Stimulated activated CD8-positive, alpha-beta memory T cell treated with anti-CD3 and anti-CD28 coated beads, Interleukin-4, amount 100 ng/mL, for 4 hours (primary cell): ENCODE measurements at places on chromosomes 7 and 10.

- no peak for DNase-seq
Measured at GRCh38 chr7:158616050-158616449, 28.4 kb upstream of the PTPRN2 start.

- DNase-seq: no peak
Measured at GRCh38 chr10:127186813-127187212, 9.6 kb downstream of the INSYN2A start.

DNA sequence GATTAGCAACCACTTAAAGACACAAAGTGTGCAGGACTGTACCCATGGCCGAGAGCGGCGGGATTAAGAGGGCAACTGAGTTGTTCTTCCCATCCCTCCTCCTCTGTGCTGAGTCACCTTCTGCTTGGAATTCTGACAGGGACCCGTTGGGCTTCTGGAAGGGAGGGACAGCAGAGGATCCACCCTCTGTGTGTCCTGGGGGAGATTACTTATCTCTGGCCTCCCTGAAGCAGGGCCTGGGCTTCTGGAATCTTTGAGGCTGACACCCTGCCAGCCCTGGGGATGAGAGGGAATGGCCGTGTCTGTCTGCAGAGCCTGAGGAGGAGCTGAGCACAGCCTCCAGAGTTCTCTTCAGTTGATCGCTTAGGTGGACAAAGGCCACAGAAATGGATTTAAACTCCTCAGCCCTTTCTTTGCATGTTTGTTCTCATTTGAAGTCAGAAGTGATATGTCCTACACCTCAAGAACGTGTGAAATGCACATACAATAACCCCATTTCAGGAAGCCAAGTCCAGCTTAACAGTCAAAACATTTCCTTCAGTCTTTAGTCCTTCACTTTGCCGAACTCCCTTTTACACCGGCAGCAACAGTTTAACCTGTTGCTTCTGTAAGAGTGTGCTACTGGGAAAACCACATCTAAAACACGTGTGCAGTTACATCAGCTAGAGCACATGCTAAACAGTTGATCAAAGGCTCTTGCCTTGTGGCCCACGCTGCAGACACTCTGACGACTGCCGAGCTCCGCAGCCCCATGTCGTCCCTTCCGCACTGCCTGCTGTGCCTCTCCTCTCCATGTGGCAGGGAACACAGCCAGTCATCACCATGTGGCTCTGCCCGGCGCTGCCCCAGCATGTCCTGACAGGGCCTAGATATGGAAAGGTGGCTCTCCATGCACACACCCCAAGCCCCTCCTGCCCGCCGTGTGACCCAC, 55.7 kb downstream of the IKZF1 start:
- peak; percentile 77 for DNase-seq

- DNase-seq: no peak
Measured at GRCh38 chr7:131816391-131817007, 260.1 kb upstream of the PODXL start.

- no peak for DNase-seq
Measured at GRCh38 chr7:138097064-138097741, 20.9 kb downstream of the AKR1D1 start.

DNA sequence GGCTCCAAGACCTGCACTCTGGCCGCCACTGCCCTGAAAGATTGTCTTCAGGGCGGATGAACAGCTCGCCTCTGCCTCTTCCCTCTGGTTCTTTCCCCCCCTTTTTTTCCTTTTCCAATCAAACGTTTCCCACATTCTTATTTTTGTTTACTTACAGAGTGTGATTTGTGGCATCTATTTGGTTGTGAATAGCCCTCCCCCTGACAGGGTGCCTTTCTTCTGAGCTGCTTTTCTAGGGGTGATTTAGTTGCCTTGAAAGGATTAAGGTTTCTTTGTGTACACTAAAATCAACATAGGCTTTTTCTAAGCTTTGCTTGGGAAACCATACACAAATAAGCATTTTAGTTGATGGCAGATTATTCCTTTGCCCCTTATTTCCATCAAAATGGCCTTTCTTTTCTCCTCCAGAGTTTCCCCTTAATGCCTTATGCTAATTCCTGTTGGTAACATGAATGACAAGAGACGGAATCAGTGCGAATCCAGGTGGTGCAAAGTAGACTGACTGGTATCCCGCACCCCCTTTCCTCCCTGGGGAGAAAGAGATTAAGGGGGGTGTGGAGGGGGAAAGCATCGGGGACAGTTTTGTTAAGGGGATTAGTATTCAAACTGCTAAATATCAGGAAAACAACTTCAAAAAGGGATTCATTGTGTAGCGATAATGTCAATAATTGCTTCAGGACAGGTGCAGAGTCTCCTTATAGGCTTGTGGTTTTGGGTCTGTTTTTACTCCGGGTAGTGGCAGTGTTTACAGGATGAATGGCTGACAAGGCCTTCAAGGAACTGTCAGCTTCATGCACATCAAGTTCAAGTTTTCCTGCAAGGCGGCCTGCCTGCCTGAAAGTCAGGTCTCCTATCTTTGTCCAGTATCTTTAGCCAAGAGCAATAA, 431.6 kb upstream of the GALNT17 start:
- DNase-seq: no peak

DNA sequence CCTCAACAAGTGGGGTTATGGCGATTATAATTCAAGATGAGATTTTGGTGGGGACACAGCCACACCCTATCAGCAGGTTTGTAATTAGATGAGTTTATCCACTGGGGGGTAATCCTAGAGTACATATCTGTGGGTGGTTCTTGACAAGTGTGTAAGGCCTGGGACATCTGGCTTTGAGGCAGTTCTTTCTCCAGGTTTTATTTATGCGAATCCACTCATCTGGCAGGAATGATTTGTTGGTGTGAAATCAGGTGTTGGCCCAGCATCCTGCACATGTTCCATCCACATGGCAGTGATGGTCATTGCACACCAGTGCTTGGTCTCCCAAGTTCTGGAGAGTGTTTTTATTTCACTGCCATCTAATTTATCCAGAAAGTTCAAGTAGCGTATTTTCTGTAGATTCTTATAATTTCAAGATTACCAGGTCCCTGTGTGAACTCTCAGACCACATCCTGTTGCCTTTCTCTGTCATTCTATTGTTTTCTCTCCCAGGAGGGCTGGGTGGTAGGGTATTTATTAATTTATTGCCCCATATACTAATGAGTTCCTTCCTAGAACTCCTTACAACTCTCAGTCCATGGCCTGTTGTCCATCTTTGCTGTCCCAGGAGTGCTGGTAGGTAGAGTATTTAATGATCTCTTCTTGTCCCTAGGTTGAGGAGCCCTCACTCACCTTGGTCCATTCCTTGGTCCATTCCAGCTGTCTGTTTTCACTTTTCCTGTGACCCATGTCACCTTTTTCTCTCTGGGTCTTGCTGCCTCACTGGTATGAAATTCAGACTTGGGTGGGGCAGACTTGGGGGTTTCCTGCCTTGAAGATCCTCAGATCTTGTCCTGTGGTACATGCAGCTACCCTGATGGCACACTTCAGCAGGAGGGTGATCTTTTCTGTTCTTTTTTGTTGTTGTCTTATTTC, 10.4 kb downstream of the RALA start:
- DNase-seq: no peak

DNA sequence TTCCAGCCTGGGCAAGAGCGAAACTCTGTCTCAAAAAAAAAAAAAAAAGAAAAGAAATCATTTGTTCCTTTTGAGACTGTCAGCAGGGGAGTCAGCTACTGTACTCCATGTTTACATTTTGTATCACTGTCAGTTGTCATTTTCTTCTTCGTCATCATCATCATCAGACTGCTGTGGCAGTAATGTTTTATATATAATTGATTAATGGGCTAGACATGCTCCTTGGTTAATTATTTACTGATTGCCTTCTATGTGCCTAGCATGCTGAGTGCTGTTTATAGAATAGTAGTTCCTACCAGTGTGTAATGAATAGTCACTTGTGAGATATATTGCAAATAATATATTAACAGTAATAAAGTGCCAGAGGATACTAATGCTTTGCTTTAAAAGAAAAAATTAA, 50.5 kb downstream of the VCL start:
- no peak for DNase-seq

DNA sequence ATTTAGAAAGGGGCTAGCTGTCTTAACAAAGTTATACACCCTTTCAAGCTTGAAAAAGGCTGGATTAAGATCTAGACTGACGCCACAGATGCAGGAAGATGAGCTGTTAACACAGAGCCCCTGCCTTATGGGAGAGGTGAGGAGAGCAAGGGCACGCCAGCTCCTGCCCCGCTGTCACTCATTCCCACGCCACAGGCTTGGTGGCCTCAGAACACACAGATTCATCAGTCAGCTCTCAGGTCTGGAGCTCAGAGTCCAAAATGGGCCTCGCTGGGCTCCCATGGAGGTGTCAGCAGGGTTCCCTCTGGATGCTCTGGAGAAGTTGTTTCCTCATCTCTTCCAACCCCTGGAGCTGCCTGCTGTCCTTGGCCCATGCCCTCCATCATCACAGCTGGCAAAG, 554.2 kb downstream of the TCERG1L start:
- DNase-seq: no peak

GRCh38 chr10:24992512-24993133, 23.3 kb downstream of the ENKUR start:
- no peak for DNase-seq

DNA sequence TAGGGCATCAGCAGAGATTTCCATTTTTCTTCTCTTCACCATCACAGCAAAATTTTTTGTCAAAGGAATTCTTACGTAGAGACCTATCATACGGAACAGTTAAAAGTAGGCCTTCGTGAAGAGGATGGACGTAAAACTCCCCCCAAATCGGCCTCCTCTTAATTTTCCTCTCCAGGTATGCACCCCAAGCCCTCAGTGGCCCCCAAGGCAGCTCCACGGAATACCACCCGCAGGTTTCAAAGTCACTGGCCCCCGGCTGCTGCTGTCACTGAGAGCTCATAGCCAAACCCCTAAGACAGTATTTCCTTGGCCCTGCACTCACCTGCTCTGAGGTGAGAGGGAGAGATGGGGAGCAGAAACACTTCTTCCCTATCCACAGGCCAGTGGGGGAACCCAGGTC, 8.8 kb downstream of the PODXL start:
- DNase-seq: no peak

- DNase-seq: no peak
Measured at GRCh38 chr7:2824678-2825461, 19.2 kb downstream of the GNA12 start.

- no peak for DNase-seq
Measured at GRCh38 chr10:78976825-78977755, 91.7 kb upstream of the ZMIZ1 start.

GRCh38 chr7:39606352-39606751, 17.0 kb upstream of the RALA start:
- no peak for DNase-seq

- DNase-seq: no peak
Measured at GRCh38 chr10:8404721-8405120, 350.2 kb downstream of the GATA3 start.

DNA sequence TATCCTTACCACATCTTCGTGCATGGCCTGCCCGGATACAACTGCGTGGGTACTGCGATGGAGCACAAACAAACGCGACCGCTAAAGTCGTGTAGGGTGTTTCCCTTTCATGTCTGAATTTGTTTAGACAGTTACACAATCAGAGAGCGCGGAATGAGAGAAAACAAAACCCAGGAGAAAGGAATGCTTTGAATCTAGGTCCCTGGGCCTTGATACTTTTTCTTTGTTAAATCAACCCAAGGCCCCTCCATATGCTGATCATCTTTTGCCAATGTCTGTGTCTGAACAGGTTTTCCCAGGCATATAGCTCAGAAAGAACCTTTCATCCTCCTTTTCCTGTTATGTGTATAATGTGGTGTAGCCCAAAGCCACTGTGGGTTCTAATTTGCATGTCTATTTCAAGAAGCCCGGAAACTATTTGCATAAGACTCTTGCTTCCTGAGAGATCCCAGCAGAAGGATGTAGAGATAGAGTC, 145.8 kb downstream of the FRMD4A start:
- DNase-seq: no peak

DNA sequence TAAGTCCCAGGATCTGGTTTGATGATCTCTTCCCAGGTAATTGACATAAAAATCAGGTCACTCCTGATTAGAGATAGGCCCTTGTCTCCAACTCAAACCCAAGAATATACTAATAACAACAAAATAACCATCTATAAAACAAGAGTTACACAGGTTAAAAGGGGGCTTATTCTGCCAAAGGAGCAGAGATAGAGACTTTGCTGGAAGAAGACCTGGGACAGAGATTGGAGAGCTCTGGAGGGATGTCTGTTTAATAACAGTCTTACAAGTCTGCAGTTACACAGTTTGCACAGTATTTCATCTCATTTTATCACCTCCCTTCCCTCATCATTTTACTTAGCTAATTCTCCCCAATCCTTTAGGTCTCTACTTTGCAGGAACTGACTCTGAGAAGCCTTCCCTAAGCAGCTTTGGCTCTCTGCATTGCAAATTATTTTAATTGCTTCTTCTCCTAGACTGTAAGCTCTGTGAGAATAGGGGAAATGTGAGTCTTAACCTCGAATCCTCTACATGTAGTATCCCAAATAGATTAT, 3.7 kb upstream of the ZNF438 start:
- no peak for DNase-seq

DNA sequence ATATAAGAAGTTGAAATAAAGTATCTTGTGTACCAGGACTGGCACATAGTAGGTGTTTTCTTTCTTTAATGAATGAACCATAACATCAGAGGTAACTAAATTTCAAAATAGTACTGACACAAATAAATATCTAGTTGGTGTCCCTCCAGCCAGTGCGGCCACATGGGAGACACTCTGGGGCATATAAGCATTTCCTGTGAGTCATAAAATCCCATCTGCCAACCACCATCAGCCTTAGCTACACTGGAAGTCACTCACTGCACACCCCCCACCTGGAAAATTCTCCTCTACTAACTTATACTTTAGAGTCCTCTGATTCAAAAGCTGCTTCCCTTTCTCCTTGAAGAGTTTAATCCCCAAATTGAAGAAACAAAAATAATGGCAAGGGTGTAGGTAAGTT, 32.5 kb downstream of the DYDC1 start:
- no peak for DNase-seq

DNA sequence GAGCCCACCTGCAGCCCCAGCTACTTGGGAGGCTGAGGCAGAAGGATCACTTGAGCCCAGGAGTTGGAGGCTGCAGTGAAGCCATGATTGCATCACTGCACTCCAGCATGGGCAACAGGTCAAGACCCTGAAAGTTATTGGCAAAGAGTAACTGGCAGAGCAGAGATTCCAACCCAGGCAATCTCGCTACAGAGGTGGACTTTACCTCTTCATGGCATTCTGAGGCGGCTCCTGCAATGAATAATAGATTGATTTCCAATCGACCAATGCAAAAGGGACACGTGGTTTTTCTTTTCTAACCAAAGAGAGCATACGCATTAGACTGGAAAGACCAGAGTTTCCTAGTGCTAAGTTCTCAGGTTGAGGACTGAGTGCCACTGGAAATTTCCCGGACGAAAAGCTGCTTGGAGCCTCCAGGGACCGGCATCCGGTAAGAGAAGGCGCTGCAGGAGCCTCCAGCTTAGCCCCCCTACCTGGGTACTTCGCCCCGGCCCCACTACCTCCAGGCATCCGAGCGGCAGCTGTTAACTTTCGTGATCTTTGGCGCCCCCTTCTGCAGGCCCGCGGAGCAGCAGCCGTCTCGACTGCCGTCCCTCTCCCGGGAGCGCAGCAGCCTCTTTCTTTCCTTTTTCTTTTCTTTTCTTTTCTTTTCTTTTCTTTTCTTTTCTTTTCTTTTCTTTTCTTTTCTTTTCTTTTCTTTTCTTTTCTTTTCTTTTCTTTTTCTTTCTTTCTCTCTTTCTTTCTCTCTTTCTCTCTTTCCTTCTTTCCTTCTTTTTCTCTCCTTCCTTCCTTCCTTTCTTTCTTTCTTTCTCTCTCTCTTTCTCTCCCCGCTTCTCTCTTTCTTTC, 4.1 kb downstream of the MBLAC1 start:
- peak; percentile 69 for DNase-seq

GRCh38 chr10:122349758-122350369, 24.6 kb upstream of the PLEKHA1 start:
- DNase-seq: no peak

GRCh38 chr10:34759161-34759836, 55.8 kb downstream of the PARD3 start:
- DNase-seq: no peak
